Uterus (tissue), 4 donors: ENCODE measurements at places on chromosomes 11 and 22.

- no peaks in the 10 kb centered on the region for H3K4me1 ChIP-seq
- no peaks in the 10 kb centered on the region for H3K36me3 ChIP-seq
- no peak for DNase-seq
- H3K4me3 ChIP-seq: no peak overlapping the region
- no peaks in the 10 kb centered on the region for H3K27me3 ChIP-seq
Measured at GRCh38 chr11:6544921-6545850, 48.1 kb downstream of the DNHD1 start.

DNA sequence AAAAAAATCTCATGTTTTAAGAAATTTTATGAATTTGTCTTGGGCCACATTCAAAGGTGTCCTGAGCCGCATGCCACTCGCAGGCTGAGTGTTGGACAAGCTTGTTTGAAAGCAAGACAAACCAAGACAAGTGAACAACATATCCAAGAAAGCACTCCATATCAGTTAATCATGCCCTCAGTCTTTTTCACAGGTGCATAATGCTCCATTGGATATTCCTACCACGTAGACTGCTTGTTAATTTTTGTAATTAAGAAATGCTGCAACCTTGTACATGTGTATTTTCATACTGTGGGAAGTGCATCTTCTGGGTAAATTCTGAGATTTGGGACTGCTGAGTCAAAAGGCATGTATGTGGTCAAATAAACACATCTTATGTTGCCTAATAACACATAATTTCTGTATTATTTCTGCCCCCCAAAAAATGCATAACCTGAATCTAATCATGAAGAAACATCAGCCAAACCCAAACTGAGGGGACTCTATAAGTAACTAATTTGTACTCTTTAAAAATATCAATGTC lies 8.2 kb downstream of the RRAS2 start:
- no peak overlapping the region for H3K4me3 ChIP-seq
- no peaks in the 10 kb centered on the region for H3K4me1 ChIP-seq
- no peak overlapping the region for H3K27ac ChIP-seq
- H3K27me3 ChIP-seq: no peaks in the 10 kb centered on the region

- H3K27ac ChIP-seq: peak overlapping the region; percentile 99
- peak overlapping the region; percentile 73 for H3K4me3 ChIP-seq
- H3K27me3 ChIP-seq: no peaks in the 10 kb centered on the region
- H3K4me1 ChIP-seq: no peaks in the 10 kb centered on the region
Measured at GRCh38 chr11:57598831-57599155, 1.3 kb downstream of the SERPING1 start.

- H3K27ac ChIP-seq: no peak overlapping the region
- DNase-seq: no peak
- H3K27me3 ChIP-seq: no peaks in the 10 kb centered on the region
- H3K4me1 ChIP-seq: no peaks in the 10 kb centered on the region
- no peaks in the 10 kb centered on the region for H3K36me3 ChIP-seq
Measured at GRCh38 chr11:27723687-27724086, 23.4 kb upstream of the BDNF start.

- no peak overlapping the region for H3K27ac ChIP-seq
- no peaks in the 10 kb centered on the region for H3K27me3 ChIP-seq
- no peak for DNase-seq
Measured at GRCh38 chr22:48152164-48152775, 1389.8 kb downstream of the TBC1D22A start.

DNA sequence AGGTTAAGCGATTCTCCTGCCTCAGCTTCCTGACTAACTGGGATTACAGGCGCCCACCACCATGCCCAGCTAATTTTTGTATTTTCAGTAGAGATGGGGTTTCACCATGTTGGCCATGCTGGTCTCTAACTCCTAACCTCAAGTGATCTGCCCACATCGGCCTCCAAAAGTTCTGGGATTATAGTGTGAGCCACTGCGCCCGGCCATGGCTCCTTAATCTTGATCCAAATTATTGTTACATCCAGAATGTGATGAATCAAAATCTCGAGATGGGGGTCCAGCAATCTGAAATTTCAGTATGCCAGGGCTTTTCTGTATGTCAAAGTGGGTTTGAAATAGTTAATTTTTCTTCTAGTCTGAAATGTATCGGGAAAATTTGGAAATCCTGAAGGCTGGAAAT lies 3.7 kb downstream of the RPL27A start:
- DNase-seq: no peak
- H3K27ac ChIP-seq: no peak overlapping the region
- H3K4me3 ChIP-seq: no peak overlapping the region
- no peaks in the 10 kb centered on the region for H3K4me1 ChIP-seq
- H3K36me3 ChIP-seq: no peaks in the 10 kb centered on the region

GRCh38 chr11:114832532-114833125 lies 154.3 kb downstream of the NXPE2 start:
- no peaks in the 10 kb centered on the region for H3K27me3 ChIP-seq
- no peak for DNase-seq
- H3K4me3 ChIP-seq: no peak overlapping the region
- no peaks in the 10 kb centered on the region for H3K36me3 ChIP-seq

DNA sequence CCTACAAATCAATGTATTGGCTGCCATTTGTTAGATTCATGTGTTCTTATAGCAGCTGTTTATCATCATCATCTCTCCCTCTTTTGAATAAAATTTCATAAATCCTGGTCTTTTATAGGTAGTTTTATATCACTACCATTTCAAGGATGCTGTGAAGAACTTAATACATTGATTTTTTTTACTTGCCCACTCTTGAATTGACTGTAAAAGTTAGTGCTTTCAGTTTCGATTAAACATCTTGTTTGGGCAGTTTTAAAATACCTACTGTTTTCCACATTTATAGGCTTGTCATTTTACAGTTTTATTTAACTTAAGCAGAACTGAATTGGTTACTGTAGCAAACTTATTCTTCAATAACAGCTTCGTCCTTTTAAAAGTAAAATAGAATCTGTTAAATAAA lies 59.5 kb downstream of the TTC17 start:
- H3K27me3 ChIP-seq: no peaks in the 10 kb centered on the region
- H3K27ac ChIP-seq: no peak overlapping the region
- no peaks in the 10 kb centered on the region for H3K4me1 ChIP-seq

- H3K4me3 ChIP-seq: no peak overlapping the region
- no peaks in the 10 kb centered on the region for H3K36me3 ChIP-seq
- peaks cover 5% of the 10 kb centered on the region for H3K4me1 ChIP-seq
- no peak for DNase-seq
Measured at GRCh38 chr11:34331329-34331728, 26.5 kb downstream of the ABTB2 start.

- no peaks in the 10 kb centered on the region for H3K27me3 ChIP-seq
- DNase-seq: no peak
- H3K4me3 ChIP-seq: no peak overlapping the region
Measured at GRCh38 chr11:68657021-68657780, 27.1 kb upstream of the GAL start.

- H3K27me3 ChIP-seq: peaks cover 13% of the 10 kb centered on the region
- H3K36me3 ChIP-seq: no peaks in the 10 kb centered on the region
- no peak for DNase-seq
- H3K4me3 ChIP-seq: no peak overlapping the region
- H3K27ac ChIP-seq: no peak overlapping the region
Measured at GRCh38 chr22:26174280-26174679, 5.0 kb downstream of the SEZ6L start.

DNA sequence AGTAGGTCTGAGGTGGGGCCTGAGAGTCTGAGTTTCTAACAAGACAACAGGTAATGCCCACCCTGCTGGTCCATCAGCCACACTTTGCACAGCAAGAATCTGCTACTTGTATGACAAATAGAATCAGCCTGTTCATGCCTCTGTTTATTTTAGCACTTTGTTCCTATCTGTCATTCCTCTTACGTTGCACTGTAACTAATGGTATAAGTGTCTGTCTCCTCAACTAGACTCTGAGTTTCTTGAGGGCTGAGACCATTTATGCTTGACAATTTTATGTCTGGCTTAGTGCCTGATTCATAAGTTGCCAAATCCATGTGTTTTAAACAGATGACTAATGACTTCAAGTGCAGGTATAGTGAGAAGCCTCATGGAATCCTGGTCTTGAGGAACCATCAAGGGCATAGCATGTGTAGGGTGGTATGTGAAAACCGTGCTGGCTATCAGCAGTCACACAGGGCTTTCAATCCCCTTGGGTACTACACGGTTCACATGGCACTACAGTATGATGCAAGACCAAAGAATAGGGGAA lies 209.7 kb downstream of the C11orf91 start:
- no peaks in the 10 kb centered on the region for H3K36me3 ChIP-seq
- no peaks in the 10 kb centered on the region for H3K4me1 ChIP-seq
- H3K27me3 ChIP-seq: no peaks in the 10 kb centered on the region

DNA sequence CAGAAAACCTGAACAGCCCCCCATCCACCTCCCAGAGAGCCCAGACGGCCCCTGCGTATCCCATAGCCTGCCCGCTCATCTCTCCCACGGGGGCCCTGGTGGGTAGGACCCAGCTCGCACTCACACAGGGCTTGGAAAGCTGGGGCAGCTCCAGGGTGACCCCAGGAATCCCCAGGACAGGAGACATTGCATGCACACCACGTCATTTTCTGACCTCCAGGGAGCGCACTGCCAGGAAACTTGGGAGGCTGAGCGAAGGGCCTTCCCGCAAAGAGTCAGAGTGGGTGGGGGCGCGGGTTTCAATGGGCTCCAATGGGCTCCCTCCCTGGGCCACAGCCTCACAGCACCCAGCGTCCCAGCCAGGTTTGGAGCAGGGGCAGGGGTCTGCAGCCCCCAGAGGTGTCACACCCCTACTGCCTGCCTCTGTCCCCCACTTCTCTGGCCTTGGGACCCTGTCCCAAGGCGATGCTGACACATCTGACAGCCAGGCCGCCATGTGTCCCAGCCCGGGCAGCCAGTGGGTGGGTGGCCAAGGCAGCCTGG lies 8.2 kb upstream of the SYT8 start:
- no peak for DNase-seq
- H3K27me3 ChIP-seq: no peaks in the 10 kb centered on the region
- H3K4me1 ChIP-seq: no peaks in the 10 kb centered on the region

GRCh38 chr11:131430473-131431208 lies 60.2 kb downstream of the NTM start:
- H3K36me3 ChIP-seq: no peaks in the 10 kb centered on the region
- no peaks in the 10 kb centered on the region for H3K4me1 ChIP-seq
- no peak overlapping the region for H3K27ac ChIP-seq
- DNase-seq: no peak
- H3K27me3 ChIP-seq: no peaks in the 10 kb centered on the region
- no peak overlapping the region for H3K4me3 ChIP-seq

- no peak overlapping the region for H3K27ac ChIP-seq
- no peak for DNase-seq
- no peak overlapping the region for H3K4me3 ChIP-seq
- H3K36me3 ChIP-seq: no peaks in the 10 kb centered on the region
- no peaks in the 10 kb centered on the region for H3K4me1 ChIP-seq
Measured at GRCh38 chr11:61879152-61879551, 12.2 kb downstream of the FADS3 start.

GRCh38 chr22:49761836-49762235 lies 65.8 kb downstream of the BRD1 start:
- no peak for DNase-seq
- no peaks in the 10 kb centered on the region for H3K4me1 ChIP-seq
- H3K4me3 ChIP-seq: no peak overlapping the region
- no peaks in the 10 kb centered on the region for H3K36me3 ChIP-seq
- no peaks in the 10 kb centered on the region for H3K27me3 ChIP-seq

- no peaks in the 10 kb centered on the region for H3K4me1 ChIP-seq
- H3K4me3 ChIP-seq: no peak overlapping the region
- peak; percentile 16 for DNase-seq
- H3K36me3 ChIP-seq: no peaks in the 10 kb centered on the region
- H3K27ac ChIP-seq: no peak overlapping the region
- H3K27me3 ChIP-seq: no peaks in the 10 kb centered on the region
Measured at GRCh38 chr11:1073261-1073724, 1.4 kb upstream of the MUC2 start.

DNA sequence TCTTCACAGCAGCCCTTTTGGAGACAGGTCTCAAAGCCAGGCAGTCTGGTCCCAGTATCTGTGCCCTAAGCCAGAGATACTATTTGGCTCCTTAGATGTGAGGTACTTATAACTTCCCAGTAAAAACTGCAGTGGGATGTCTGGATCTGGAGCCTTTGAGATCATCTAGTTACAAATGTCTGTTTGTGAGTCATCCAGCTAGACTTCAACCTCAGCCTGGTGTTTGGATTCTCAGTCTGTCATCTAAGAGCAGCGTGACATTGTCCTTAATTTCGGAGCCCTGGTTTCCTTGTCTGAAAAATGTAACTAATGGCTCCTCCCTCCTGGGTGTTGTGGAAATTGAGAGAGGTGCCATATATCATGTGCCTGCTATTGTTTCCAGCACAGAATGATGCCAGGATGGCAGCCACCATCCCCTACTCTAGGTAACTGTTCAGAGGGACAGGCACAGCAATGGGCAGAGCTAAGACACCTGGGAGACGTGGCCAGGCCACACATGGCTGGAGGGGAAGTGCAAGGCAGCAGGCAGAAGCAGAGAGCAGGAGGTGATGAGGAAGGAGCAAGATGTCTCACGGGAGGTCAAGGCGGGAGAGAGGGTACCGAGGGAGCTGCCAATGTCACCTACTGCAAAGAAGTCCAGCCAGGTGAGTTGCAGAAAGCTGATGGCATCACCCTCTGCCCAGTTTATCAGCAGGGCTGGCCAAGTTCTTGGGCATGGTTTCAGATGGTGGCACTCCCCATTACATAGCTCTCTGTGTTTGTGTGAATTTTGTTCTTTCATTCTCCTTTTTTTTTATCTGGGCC lies 20.6 kb upstream of the ST3GAL4 start:
- DNase-seq: no peak
- H3K4me3 ChIP-seq: no peak overlapping the region
- H3K4me1 ChIP-seq: no peaks in the 10 kb centered on the region
- H3K27me3 ChIP-seq: no peaks in the 10 kb centered on the region
- no peak overlapping the region for H3K27ac ChIP-seq
- H3K36me3 ChIP-seq: no peaks in the 10 kb centered on the region

GRCh38 chr11:119424775-119425174 lies 1.8 kb upstream of the THY1 start:
- H3K4me3 ChIP-seq: no peak overlapping the region
- H3K4me1 ChIP-seq: peaks cover 7% of the 10 kb centered on the region
- peak overlapping the region; percentile 41 for H3K27ac ChIP-seq

- H3K36me3 ChIP-seq: no peaks in the 10 kb centered on the region
- H3K27ac ChIP-seq: no peak overlapping the region
- no peak for DNase-seq
- no peaks in the 10 kb centered on the region for H3K4me1 ChIP-seq
- no peaks in the 10 kb centered on the region for H3K27me3 ChIP-seq
- H3K4me3 ChIP-seq: no peak overlapping the region
Measured at GRCh38 chr11:112965656-112966055, 4.4 kb downstream of the NCAM1 start.

DNA sequence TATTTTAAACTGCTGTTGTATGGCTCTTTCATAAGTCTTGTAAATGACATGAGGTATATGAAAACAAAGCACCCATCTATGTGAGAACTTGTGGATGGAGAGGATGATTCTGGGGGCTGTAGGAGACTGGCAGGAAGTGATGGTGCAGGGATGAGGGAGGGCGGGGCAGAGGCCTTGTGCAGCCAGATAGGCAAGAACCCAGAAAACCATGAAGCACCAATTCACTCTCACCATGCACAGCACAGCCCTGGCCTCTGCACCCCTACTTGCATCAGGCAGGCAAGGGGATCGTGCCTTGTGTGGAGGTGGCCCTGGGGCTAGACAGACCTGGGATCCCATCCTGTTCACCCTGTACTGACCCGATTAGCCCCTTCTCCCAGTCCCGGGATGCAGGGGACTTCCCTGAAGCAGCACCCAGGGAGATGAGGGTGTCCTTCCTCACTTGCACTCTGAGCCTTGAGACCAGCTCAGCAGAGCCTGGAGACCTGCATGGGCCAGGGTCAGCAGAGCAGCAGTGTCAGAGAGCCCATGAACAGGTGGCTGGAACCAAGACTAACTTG lies 85.5 kb downstream of the MORC2 start:
- H3K36me3 ChIP-seq: no peaks in the 10 kb centered on the region
- no peaks in the 10 kb centered on the region for H3K4me1 ChIP-seq
- no peaks in the 10 kb centered on the region for H3K27me3 ChIP-seq
- DNase-seq: no peak

- H3K4me1 ChIP-seq: peaks cover 9% of the 10 kb centered on the region
- peak overlapping the region; percentile 79 for H3K27ac ChIP-seq
- H3K4me3 ChIP-seq: peak overlapping the region; percentile 66
- H3K27me3 ChIP-seq: no peaks in the 10 kb centered on the region
Measured at GRCh38 chr11:62854825-62855570, 15.6 kb upstream of the WDR74 start.
